ENCODE measurements at places on chromosomes 5 and 9. TPM values are rescaled to one million over a fixed set of nuclear protein-coding genes. Genes with fewer than 3 reads are reported as not detected.

DNA sequence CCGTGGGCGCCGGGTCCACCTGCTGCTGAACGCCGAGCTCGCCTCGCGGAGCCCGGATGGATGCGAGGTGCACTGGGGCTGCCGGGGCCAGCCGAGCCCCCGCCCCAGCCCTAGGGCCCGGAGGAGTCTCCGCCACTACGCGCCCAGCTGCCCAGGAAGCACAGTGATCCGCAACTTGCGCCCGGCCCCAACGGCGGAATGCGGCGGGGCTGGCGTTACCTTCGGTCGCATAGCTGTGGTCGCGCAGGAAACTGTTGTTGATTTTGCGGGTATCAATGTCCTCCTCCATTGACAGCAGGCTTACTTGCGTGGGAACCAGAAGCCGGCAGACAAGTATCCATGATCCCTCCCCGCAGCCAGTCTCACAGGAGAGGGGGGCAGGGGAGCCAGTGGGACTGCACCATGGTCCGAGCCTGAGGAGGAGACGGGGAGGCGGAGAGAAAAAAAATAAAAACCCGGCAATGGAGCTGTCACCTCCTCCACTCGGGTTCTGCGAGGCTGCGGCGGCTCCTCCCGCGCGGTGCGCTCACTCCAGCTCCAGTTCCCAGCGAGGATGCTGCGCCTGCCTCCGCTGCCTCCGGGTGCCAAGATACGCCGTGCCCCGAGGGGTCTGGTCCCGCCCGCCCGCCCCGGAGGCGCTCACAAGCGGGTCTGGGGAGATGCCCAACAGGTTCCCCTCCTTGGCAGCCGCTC lies 628 bp downstream of the PPP2R2B start:
- no peak for DNase-seq

- DNase-seq: no peak
Measured at GRCh38 chr5:126812199-126812570, 35.2 kb downstream of the LMNB1 start.

SPATA6L gene
- total RNA-seq: 0.73 TPM

PCDHB14 gene
- total RNA-seq: 2.6 TPM

DNA sequence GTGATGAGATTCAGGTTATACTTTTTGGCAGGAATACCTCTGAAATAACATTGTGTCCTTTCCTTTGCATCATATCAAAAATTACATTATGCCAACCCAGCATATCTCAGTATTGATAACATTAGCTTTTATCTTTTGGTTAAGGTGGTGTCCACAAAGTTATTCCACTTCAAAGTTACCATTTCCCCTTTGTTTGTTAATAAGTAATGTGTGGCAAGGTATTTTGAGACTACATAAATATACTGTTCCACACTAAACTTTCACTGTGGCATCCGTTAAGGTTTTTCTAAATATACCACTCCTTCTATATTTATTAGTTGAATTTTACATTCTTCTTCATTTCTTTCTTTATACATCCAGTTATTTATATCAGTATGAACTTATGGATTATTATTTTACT lies 14.1 kb upstream of the ARHGEF37 start:
- DNase-seq: no peak

LHX3 gene
- total RNA-seq: not detected

DNA sequence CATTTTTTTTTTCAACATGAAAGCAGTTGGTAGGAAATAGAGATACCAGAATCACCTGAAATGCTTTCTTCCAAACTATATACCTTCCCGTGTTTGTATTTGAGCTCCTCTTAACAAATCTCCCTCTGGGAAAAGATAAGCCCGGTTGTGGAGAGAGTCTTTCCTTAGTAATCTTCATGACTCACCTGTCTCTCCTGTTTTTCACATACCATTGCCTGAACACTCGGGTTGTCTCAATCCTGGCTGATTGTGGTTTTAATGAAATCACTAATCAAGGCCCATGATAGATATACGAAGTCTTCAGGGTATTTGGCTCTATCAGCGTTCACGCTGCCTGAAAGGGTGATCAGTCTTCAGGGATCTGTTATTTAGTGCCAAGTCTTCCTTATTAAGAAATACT lies 136.7 kb downstream of the MAN2A1 start:
- DNase-seq: no peak

SPAG8 gene
- 1.1 TPM for total RNA-seq

GRCh38 chr9:130330202-130330862 lies 64.8 kb downstream of the HMCN2 start:
- no peak for DNase-seq

GOLGA2 gene
- 150 TPM for total RNA-seq
